ENCODE measurements at places on chromosomes 7 and 10.

GRCh38 chr10:59891349-59891748 lies 15.0 kb downstream of the CCDC6 start:
- no peak for DNase-seq

DNA sequence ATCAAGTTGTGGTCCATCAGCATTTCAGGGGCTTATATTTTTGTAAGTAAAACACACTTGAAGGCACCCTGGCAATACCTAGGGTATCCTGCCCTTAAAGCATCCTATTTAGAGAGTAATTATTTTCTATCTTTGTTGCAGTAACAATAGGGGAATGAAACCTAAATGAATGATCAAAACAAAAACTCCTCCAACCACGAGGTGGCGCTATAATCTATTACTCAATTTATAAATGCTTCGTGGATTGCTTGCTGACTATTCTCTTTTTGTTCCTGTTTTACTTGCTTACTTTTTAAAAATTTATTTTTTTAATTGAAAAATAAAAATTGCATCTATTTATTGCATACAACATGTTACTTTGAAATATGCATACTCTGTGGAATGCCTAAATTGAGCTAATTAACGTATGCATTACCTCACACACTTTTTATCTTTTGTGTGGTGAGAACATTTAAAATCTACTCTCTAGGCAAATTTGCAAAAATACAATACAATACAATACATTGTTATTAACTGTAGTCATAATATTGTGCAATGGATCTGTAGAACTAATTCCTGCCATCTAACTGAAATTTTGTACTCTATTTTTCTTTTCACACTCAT lies 147.7 kb upstream of the BMPER start:
- peak; percentile 70 for DNase-seq

- no peak for DNase-seq
Measured at GRCh38 chr10:78258323-78259030, 224.8 kb downstream of the RPS24 start.

- DNase-seq: no peak
Measured at GRCh38 chr10:100372415-100373297, 25.6 kb downstream of the SCD start.

DNA sequence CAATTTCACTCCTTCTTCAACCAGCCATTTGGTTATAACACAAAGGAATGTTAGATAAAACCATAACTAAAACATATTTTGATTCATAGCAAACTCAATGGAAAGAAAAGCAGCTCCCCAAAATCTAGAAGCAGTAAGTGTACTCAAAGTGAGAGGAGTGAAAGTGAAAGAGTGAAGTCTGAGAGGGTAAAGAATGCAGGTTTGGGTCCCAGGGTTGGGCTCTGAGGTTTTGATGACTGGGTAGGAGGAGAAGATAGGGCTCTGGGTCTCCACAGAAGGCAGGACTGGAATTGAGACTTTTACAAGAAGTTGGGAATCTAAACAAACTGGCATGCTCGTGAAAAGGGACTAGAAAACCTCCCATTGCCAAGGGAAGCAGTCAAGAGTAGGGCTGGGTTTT lies 85.4 kb upstream of the RSU1 start:
- DNase-seq: no peak

- no peak for DNase-seq
Measured at GRCh38 chr7:126718419-126718818, 534.3 kb downstream of the GRM8 start.

DNA sequence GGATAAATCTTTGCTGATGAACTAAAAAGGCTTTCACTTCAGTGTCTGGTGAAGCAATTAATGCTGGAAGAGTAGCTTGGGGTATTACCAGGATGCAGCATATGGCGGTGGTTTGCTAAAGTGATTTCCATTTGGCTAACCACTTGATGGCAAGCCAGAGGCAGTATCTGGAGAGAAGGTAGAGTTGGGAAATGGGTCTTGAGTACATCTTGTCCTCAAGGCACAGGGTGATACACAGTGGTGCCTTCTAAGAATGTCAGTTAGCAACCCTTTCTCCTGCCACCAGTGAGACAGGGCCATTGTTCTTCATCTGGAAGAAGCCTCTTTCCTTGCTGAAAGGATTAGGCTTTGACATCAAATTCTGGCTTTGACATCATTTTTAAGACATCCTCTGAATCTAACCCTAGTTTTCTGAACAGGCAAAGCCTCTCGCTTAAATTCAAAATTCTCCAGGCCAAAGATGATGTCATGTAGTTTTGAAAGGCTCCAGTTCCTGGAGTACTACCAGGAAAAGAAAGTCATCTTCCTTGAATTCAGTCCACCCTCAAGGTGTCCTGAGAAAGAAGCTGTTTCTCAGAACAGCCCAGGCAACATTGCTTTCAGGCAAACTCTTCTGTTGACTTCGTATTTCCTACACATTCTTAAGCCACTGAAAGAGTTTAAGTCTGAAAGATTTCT lies 162.4 kb downstream of the ARID5B start:
- DNase-seq: peak; percentile 64

GRCh38 chr10:73493781-73494180 lies 2.0 kb downstream of the PPP3CB start:
- peak; percentile 81 for DNase-seq

Data from cardiac fibroblast (primary cell).